Activated CD4-positive, alpha-beta T cell treated with anti-CD3 and anti-CD28 coated beads, Interleukin-2, amount 10 ng/mL, durations not matched to agents 24 days and 14 days (primary cell): ENCODE measurements at places on chromosomes 12 and 14. TPM values are rescaled to one million over a fixed set of nuclear protein-coding genes. Genes with fewer than 3 reads are reported as not detected.
A peak's percentile ranks its signal among the peaks of the same experiment; 100 is the strongest.

ARMH4 gene
- total RNA-seq: 0.12 TPM in 1 of 2 replicates, not detected in the other

DNA sequence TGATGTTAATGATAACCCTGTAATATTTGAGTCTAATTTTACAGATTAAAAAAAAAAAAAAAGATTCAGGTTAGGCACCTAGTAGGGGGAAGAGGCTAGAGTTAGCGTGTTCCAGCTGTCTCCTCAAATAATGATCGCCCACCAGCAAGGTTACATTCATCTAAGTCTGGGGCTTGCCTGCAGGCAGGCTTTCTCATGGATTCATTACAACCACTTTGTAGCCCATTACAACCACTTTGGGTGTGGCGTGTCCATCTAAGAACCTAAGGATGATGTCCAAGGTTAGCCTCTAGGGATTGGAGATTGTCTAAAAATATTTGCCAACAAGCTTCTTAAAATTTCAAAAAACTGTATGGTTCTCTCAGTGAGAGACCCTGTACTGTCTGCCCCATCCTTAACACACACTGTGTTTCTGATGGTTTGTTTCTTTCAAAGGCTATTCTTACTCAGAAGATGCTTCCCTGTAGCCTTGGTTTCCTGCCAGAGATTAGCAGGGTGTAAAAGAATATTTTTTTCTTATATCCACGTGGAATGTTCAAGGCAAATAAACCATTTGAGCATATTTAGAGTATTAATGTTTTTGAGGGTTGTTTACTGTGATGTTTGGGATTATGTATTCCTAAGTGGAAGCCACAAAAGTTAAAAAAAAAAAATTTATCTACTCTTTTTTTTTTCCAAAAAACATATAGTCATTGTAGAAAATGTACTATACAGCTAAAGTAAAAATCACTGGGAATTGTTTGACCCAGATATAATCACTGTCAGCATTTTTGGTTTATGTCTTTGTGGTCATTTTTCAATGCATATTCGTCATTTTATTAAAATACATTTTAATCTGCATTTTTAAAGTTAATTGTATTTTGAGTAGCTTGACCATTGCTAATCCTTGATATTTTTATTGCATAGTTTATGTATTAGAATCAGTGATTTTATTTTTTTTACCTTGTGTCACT, 1.7 kb downstream of the DYNC1H1 start:
- H3K4me3 ChIP-seq: peak overlapping the region; percentile 91
- H3K27ac ChIP-seq: peak overlapping the region; percentile 42
- peaks cover 13% of the 10 kb centered on the region for H3K36me3 ChIP-seq
- no peak for DNase-seq
- H3K27me3 ChIP-seq: peaks cover 2% of the 10 kb centered on the region
- peaks cover 33% of the 10 kb centered on the region for H3K4me1 ChIP-seq

- H3K4me1 ChIP-seq: peaks cover 10% of the 10 kb centered on the region
- H3K36me3 ChIP-seq: no peaks in the 10 kb centered on the region
- DNase-seq: no peak
- H3K27ac ChIP-seq: no peak overlapping the region
- no peak overlapping the region for H3K4me3 ChIP-seq
These were observed 89.8 kb downstream of the ZFP36L1 start for GRCh38 chr14:68703093-68703492.

GRCh38 chr14:95522116-95522515, 5.7 kb upstream of the SYNE3 start:
- DNase-seq: no peak
- no peaks in the 10 kb centered on the region for H3K27me3 ChIP-seq
- peak overlapping the region; percentile 96 for H3K27ac ChIP-seq
- H3K36me3 ChIP-seq: no peaks in the 10 kb centered on the region

ABHD12B gene
- not detected in 2 replicates for total RNA-seq

WNT1 gene
- not detected in 2 replicates for total RNA-seq

DNA sequence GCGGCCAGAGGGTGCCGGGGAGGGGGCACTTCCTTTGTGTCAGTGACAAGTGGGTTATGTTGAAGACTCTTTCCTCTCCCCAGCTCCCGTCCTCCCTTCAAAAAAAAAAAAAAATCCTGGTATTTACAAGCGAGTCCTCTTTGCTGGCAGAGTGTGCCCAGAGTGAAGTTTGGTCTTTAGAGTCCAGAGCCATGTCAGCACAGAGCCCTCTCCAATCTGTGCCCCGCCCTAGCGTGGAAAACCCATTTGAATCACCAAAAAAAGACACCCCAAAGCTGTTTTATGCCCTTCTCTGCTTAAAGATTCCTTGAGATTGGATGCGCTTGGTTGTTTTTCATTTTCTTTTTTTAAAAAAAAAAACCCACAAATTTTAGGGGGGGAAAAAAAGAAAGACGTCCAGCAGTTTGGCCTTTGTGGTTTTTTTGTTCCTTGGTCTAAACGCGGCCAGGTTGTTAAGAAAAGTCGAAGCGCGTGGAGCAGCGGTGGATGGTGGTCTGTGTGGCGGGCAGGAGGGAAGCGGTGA, 3.3 kb downstream of the NKX2-1 start:
- no peak overlapping the region for H3K4me3 ChIP-seq
- H3K4me1 ChIP-seq: peaks cover 2% of the 10 kb centered on the region
- peaks cover 75% of the 10 kb centered on the region for H3K27me3 ChIP-seq
- DNase-seq: no peak
- peak overlapping the region; percentile 53 for H3K27ac ChIP-seq

LMNTD1 gene
- total RNA-seq: not detected in 2 replicates

DNA sequence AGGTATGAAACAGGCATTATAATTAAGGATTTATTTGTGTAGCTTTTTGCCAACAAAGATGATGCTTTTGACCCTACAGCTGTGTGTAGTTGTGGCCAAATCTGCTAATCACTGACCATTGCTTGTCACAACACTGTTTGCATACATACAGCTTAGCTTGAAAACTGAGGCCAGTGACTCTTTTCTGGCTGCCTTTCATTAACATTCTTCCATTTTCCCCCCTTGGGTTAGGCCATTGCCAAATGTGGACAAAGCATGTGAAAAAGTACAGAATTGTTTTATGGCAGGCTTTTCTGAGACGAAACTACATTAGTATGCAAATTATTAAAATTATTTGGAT, 263.3 kb downstream of the SLC16A7 start:
- DNase-seq: no peak
- no peak overlapping the region for H3K27ac ChIP-seq
- H3K36me3 ChIP-seq: no peaks in the 10 kb centered on the region
- no peak overlapping the region for H3K4me3 ChIP-seq
- no peaks in the 10 kb centered on the region for H3K4me1 ChIP-seq
- H3K27me3 ChIP-seq: no peaks in the 10 kb centered on the region

GRCh38 chr14:55946231-55946630, 172.0 kb upstream of the PELI2 start:
- H3K4me1 ChIP-seq: no peaks in the 10 kb centered on the region
- no peak overlapping the region for H3K4me3 ChIP-seq
- H3K27ac ChIP-seq: no peak overlapping the region
- no peaks in the 10 kb centered on the region for H3K36me3 ChIP-seq

DNA sequence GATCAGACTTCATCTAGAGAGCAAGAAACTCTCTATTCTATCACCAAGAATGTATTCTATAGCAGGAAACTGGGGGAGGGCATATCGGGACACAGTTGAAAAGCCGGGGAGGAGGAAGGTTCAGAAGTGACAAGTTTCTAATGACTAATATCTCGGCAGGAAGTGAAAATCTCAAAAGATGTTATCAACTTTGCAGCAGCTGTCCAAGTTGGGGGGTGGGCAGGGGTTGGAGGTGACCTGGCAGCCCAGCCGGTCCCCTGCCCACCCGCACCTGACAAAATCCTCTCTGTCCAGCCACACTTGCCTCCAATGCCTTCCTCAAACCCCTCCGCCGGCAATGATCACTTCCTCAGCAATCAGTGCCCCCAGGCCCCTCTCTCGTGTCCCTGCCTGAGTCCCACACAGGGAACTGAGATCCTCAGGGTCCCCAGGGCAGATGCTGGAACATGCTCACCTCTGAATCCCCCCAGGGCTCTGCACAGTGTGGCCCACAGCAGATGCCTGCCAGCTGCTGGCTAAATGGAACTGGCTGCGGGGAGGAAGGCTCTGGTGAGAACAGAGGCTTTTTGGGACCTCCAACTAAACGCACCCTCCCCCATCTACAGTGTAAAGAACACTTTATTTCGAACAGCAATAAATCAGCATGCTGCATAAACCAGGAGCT, 43.9 kb downstream of the CCDC88C start:
- peak overlapping the region; percentile 90 for H3K27ac ChIP-seq
- H3K27me3 ChIP-seq: no peaks in the 10 kb centered on the region
- H3K36me3 ChIP-seq: peaks cover 23% of the 10 kb centered on the region
- DNase-seq: peak; percentile 84

TSPAN19 gene
- not detected in 2 replicates for total RNA-seq

GPR135 gene
- total RNA-seq: 1.8 and 2.0 TPM in 2 replicates

NFE2 gene
- total RNA-seq: not detected in 2 replicates

NKX2-8 gene
- not detected in 2 replicates for total RNA-seq
